Activated naive CD8-positive, alpha-beta T cell treated with anti-CD3 and anti-CD28 coated beads for 36 hours (primary cell): ENCODE measurements at places on chromosomes 7 and 10. TPM values are rescaled to one million over a fixed set of nuclear protein-coding genes. Genes with fewer than 3 reads are reported as not detected.

Gene SFTPA2
- not detected for total RNA-seq

Gene AKR1C2
- total RNA-seq = not detected

Gene MEOX2
- not detected for total RNA-seq

Gene MDFIC
- total RNA-seq = 57.1 TPM

Gene FXYD4
- not detected for total RNA-seq

Gene MBL2
- total RNA-seq = not detected

Gene GRID2IP
- total RNA-seq = 0.06 TPM

Gene SMKR1
- 4.1 TPM for total RNA-seq

Gene SKIDA1
- 0.54 TPM for total RNA-seq

- peak; percentile 51 for DNase-seq
Measured at GRCh38 chr7:87876869-87877234, 559 bp downstream of the DBF4 start.

GRCh38 chr7:70480927-70481569 lies 650.9 kb upstream of the GALNT17 start:
- no peak for DNase-seq

GRCh38 chr10:52143338-52143737 lies 170.7 kb upstream of the DKK1 start:
- no peak for DNase-seq

GRCh38 chr10:77031531-77032187 lies 605.9 kb downstream of the KCNMA1 start:
- DNase-seq = no peak

DNA sequence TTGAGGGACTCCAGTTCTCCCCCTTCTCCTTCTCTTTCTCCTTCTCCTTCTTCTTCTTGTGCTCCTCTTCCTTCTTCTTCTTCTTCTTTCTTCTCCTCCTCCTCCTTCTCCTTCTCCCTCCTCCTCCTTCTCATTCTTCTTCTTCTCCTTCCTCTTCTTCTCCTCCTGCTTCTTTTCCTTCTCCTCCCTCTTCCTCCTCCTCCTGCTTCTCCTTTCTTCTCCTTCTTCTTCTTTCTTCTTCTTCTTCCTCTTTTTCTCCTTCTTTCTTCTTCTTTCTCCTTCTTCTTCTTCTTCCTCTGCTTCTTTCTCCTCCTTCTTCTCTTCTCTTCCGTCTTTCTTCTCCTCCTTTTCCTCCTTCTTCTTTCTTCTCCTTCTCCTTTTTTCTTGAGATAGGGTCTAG lies 25.6 kb upstream of the LIMK1 start:
- DNase-seq = no peak

GRCh38 chr7:2299131-2299829 lies 15.0 kb downstream of the SNX8 start:
- peak; percentile 50 for DNase-seq

DNA sequence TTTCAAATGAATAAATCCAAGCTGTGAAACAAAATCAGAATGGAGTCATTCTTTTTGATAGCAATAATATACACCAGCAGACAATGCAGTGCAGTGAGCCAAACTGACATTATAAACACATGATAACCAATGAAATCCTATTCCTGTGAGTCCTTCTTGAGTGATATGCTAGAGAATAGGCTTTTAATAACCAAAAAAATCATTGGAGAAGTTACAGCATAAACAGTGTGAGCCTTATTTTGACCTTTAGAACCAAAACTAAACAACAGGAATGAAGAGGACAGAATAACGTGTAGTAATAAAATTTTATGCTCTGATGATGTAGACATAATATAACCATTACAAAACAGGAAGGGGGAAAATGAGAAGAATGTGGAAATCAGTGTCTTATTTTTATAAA lies 8.7 kb downstream of the HUS1 start:
- DNase-seq = no peak

DNA sequence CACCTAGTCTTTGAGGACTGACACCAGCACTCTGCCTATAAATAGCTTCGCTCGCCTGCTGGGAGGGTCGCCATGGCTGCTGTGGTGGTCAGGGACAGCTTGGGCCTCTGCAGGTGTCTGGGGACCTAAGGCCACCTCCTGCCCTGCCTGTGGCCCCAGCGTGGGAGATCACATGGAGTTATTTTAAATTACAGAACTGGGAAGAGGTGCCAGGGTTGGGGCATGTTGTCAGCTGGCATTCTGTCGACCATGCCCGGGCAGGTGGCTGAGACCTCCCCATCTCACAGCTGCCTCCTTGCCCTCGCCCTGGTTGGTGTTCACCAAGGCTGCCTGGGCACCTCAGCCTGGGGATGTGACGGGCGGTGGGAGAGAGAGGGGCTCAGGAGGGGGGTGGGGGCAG lies 18.1 kb downstream of the SHH start:
- DNase-seq = no peak

- DNase-seq = no peak
Measured at GRCh38 chr7:77428777-77429231, 12.7 kb upstream of the GSAP start.

GRCh38 chr10:68560943-68561864 lies 1.1 kb downstream of the TET1 start:
- DNase-seq = peak; percentile 8

GRCh38 chr10:17240616-17241015 lies 12.6 kb downstream of the VIM start:
- DNase-seq = no peak

- no peak for DNase-seq
Measured at GRCh38 chr10:70737250-70737649, 47.9 kb downstream of the TBATA start.

DNA sequence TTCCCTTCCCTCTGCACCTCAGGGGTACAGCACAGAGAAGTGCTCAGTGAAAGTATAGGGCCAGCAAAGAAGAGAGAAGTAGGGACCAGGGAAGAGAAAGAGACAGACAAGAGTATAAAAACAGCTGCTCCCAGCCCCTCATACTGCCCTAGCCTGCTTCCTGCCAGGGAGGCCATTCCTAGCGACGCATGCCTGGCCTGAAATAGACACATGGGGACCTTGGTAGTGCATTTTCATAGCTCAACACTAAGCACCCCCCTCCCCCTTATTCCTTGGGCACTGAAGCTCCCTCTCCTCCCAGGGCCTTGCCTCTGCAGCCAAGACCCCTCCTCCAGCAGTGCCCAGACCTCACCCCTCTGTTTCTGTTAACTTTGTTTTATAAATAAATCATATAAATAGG lies 64.7 kb downstream of the ZMIZ1 start:
- DNase-seq = no peak

GRCh38 chr10:36647540-36647939 lies 477.9 kb upstream of the ANKRD30A start:
- no peak for DNase-seq

GRCh38 chr7:84469034-84469433 lies 274.4 kb upstream of the SEMA3A start:
- no peak for DNase-seq

GRCh38 chr10:11488126-11488525 lies 123.3 kb downstream of the USP6NL start:
- DNase-seq = no peak

DNA sequence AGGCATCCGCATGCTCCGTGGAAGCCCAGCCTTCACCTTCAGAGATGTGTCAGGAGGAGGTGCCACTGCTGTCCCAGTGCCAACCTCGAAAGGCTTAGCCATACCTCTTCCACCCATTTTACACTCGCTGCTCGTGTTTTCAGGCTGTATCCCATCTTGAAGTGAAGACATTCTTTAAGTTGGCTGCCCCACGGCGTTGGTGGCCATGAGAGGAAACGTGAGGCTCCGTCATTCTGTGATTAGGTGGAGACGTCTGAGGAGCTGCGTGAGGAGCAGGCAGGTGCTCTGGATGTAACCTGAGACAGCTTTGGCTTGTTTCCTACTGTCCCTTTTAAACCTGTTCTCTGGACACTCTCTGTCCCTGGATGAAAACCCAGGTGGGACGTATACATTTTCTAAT lies 159.9 kb upstream of the RNF32 start:
- DNase-seq = no peak

DNA sequence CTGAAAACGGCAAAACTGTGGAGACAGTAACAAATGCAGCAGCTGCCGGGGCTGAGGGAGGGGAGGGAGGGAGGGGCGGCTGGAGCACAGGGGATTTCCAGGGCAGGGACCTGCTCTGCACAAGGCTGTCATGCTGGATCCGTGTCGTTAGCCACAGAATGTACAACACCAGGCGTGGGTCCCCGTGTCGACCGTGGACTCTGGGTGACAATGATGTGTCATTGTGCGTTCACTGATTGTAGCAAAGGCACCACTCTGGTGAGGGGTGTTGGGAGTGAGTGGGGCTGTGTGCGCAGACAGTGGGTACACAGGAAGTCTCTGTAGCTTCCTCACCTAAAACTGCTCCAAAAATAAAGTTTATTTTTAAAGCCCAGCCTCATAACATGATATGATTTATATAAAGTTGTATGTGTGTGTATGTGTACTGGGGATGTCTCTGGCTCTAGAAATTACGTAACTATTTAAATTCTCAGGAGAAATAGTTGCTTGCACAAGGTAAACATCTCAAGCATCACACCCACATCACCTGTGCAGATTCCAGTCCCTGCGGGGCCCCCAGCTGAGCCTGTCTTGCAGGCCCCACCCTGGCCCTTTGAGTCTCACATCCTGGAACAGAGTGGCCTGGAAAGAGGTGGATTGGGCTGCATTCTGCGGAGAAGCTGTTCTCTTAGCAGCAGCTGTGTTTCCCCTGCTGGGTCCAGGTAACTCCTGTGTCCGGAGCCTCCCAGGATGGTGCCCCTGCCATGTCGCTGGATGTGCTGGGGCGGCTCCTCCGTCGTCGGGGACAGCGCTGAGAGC lies 135.7 kb downstream of the DYNC2I1 start:
- DNase-seq = no peak

DNA sequence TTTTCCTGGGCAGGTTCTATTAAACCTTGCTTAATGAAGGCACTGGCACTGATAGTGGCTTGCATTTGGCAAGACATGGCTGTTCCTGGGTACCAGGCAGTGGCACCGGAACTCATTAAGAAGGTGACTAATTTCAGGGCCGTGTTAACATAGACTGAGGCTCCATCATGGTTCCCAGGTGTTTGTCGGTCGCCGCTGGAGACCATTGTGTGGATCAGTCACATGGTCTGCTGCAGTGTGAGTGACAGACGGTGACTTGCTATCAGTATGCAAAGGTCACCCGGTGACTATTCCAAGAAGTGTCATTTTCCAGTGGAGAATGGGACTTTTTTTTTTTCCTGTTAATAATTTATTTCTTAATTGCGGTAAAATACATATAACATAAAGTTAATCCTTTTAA lies 106.3 kb downstream of the INSYN2A start:
- no peak for DNase-seq

- DNase-seq = no peak
Measured at GRCh38 chr7:151631570-151631952, 111.9 kb upstream of the RHEB start.

- DNase-seq = no peak
Measured at GRCh38 chr7:43586251-43586900, 3.5 kb downstream of the STK17A start.

DNA sequence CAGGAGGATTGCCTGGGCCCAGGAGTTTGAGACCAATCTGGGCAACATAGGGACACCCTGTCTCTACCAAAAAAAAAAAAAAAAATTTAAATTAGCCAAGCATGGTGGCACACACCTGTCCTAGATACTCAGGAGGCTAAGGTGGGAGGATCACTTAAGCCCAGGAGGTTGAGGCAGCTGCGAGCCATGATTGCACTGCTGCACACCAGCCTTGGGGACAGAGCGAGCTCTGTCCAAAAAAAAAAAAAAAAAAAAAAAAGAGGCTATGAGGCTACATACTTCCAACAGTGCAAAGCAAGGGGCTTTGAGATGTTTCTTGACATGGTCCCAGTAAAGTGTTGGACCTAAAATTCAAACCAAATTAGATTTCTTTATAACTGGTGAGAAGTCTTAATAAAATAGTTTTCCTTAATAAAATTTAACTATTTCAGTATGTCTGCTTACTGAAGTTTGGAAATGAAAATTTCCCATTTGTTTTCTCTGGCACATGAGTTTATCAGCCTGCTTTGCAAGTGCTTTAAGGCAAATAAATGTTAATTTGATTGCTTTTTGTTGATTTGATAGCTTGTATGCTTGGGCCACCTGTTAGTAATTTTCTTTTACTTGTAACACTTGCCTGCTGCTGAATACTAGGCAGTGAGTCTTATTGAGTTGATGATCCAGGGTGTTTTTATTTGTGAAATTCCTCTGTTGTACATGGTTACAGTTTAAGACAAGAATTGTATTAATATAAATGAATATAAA lies 16.1 kb downstream of the CALU start:
- DNase-seq = no peak

- DNase-seq = no peak
Measured at GRCh38 chr10:120700426-120700825, 150.7 kb upstream of the WDR11 start.

DNA sequence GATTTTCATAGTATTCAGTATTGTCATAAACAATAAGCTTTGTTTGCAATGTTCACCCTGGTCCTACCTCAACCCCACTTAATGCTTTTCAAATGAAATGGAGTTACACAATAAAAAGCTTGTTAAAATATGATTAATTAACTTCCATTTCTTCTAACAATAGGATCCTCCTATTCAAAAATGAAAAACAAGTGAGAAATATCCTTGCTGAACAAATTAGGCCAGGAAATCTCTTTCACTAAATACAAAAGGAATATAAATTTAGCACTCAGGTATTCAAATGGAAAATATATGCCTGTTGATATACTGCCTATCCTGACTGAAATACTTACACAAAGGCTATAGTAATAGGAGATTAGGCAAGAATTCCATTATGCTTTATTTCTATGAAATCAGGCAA lies 323.4 kb upstream of the GRM3 start:
- no peak for DNase-seq

DNA sequence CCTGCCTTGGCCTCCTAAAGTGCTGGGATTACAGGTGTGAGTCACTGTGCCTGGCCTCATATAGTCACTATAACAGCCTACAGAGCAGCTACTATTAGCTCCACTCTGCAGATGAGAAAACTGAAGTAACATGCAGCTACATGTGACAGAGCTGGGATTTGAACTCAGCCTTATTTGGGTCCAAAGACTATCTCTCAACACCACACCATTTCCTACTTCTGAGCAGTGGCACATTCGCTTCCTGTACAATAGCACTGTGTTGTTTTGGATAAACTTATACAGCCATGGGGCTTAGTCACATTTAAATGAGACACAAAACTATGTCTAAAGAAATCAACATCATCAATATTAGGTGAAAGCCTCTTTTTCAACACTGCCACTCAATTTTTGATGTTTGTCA lies 69.8 kb upstream of the DNAJB12 start:
- no peak for DNase-seq

DNA sequence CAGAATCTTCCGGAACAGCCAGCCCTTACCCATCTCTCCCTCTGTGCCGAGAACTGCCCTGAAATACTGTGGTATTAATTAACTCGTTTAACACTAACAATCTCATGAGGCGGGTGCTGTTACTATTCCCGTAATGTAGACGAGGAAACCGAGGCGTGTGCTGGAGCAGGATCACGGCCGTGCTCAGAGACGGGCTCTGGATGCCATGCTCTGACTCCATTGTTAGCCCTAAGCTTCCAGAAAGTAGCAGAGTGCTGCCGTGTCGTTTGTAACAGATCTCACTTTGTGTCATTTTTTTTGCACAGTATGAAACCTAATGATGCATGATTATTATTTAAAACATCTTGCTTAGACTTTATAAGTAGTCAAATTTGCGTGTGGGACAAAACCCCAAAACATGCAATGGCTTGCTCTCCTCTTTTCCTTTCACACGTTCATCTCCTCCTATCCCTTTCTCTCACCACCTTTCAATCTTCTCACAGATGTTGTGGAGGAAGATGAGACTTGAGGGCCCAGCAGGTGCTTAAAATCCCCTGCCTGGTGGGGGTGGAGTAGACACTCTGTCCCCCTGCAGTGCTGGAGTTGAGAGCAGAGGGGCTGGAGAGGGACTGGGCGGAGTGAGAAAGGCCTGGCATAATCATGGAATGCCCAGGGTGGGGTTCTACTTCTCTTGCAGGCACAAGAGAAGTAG lies 482 bp upstream of the ACTR3C start:
- DNase-seq = no peak

- DNase-seq = no peak
Measured at GRCh38 chr10:31963589-31963980, 35.0 kb upstream of the ARHGAP12 start.
